ENCODE measurements at places on chromosomes 11 and 22.

GRCh38 chr22:20863366-20863765 is 4.6 kb downstream of the SNAP29 start:
- no peak for DNase-seq

- no peak for DNase-seq
Observed at GRCh38 chr22:50311606-50312351, 4.3 kb upstream of the PLXNB2 start.

GRCh38 chr11:19453651-19454257 is 213.0 kb upstream of the E2F8 start:
- DNase-seq = no peak

DNA sequence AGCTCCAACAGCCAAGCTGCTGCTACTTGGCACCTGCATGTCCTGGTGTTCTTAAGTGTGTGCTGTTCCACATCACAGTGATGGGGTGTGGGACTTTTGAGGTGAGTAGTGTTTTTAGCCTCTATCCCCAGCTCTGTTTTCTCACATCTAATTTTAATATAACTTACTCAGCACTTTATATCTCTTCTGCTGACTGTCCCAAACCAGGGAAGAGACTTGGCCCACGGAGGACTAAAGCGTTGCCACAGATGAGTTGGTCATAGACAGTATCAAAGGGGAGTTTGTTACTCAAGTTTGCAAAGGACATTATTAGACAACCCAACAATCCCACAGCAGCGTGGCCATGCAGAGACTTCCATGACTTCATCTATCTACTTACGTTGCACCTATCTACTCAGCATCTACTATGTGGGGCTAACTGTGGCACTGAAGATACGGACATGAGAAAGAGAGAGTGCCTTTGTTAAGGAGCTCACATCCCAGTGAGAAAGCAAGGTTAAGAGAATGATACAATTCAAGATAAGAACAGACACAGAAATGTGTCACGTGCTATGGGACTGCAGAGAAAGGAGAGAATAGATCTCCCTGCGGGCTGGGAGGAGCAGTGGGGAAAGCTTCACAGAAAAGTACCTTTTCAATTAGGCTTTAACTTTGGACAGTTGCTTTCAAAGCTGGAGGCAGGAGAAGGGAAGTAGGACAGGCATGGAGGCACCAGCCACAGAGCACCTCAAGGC is 82.4 kb downstream of the ME3 start:
- no peak for DNase-seq

GRCh38 chr11:90189011-90189410 is 33.8 kb downstream of the CHORDC1 start:
- DNase-seq = no peak

DNA sequence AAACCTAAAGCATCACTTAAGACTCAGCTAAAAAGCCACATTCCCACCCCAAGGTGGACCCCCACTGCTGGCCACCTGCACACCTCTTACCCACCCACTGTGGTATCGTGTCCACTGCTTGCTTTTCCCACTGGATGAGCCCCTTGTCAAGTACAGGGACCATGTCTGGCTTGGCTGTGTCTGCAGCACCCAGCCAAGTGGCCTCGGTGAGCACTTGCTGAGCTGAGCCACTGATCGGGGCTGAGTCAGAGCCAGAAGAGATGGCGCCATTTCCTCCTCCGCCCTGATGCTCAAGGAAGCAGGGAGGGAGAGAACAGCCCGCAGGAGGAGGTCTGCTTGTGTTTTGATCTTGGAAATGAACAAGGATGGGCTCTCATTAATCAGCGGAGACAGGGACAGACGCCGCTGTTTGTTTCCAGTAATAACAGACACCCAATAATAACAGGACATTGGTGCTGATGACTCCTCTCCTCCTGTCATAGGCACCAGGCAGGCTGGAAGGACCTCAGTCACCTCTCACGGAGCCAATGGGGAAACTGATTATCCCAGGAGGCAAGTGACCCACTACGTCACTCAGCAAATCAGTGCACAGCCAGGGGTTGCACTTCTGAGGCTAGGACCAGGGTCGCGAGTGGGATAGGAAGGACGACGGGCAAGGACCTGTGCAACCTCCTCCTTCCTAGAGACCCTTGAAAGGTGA is 85.2 kb upstream of the RTL6 start:
- no peak for DNase-seq

DNA sequence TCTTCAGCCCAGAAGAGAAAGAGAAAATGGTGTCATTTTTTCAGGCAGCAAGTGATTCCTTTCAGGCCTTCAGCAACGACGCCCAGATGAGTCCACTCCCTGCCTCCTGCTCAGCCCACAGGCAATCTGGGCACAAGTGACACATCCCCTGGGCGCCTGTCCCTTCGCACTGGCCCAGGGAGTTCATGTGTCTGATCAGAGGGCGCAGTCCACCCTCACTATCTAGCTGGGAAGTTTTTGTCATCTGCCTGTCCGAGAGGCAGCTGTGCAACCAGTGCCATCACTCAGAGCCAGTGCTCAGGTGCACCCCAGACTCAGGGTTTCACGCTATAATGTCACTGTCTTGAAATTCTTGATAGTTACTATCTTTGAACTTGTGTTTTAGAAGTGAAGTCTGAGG is 1.4 kb upstream of the KCNQ1OT1 start:
- DNase-seq = no peak

DNA sequence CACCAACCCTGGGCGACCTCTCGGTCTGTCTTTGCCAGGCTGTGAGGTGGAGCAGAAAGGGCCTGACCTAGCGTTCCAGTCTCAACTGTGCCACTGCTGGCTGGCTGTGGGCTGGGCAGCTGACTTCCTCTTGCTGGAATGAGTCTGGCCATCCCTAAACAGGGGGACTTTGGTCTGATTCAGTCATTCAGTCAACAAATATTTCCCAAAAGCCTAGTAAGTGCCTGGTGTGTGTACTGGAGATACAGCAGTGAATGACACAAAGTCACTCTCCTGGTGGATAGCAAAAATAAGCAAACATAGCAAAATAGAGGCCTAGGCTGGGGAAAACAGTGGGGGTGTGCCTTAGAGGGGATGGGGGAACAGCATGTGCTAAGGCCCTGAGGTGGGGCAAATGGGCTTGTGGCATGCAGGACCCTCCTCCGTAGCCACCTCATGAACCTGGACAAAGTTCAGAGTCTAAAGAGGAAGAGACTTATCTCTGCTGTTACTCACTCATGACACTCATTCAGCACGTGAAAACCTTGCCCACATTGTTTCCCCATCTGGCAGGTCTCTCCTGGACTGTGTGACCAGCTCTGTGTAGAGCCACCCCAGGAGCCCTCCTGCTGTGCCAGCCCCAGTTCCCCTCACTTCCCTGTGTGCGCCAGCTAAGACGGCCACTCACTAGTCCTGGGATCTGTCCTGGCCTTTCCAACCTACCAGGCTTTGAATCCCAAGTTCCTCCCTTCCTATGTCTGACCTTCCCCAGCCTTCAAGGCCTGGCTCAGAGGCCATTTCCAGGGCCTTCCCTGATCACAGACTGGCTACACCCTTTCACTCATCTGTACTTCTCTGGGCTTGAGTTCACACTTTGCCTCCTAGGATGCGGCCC is 4.7 kb downstream of the GUCD1 start:
- DNase-seq = no peak

- DNase-seq = no peak
Observed at GRCh38 chr22:20979243-20979809, 2.8 kb upstream of the LZTR1 start.

- no peak for DNase-seq
Observed at GRCh38 chr11:103690356-103690755, 346.1 kb upstream of the DDI1 start.

- peak; percentile 26 for DNase-seq
Observed at GRCh38 chr22:24803064-24803542, 2.9 kb upstream of the SGSM1 start.

GRCh38 chr11:63764340-63764678 is 4.3 kb downstream of the ZFTA start:
- DNase-seq = no peak

DNA sequence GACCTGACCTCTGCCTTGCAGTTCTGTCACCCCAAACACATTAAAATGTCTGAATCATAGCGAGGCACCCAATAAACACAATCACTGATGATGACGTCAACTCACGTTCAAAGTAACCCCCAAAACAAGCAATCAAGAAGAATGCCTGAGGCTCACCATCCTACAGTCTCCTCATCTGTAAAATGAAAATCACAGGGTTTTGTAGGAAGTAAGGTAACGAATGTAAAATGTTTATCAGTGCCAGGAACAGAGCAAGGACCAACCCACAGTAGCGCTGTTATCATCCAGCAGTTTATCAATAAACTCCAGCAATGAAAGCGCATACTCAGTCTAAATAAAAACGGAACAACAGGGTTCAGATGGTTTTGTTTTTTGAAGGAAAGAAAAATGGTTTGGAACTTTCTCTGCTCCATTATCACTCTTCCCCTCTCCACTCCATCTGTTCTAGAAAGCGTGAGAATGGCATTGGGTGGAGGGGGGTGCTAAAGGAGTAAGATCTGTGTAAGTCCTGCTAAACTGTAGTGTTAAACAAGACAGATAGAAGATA is 110.5 kb downstream of the MICAL3 start:
- no peak for DNase-seq

- DNase-seq = no peak
Observed at GRCh38 chr11:67370351-67371076, 2.9 kb downstream of the CLCF1 start.

DNA sequence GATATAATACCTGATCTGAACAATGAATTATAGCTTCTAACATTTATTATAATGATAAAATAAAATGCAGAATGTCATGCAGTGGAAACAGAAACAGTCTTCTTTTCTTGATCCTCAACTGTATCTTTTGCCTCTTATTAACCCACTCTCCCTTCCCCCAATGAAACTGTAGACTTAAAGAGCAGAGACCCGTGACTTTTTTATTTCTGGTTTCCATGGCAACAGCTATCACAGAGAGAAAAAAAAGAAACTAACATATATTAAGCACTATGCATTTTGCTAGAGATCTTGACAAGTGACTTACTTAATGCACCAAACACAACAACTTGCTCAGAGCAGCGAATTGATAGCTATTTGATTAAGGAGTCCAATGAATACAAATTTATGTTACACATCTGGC is 69.3 kb downstream of the RAB38 start:
- no peak for DNase-seq

- DNase-seq = no peak
Observed at GRCh38 chr11:6572215-6572614, 31.2 kb downstream of the RRP8 start.

DNA sequence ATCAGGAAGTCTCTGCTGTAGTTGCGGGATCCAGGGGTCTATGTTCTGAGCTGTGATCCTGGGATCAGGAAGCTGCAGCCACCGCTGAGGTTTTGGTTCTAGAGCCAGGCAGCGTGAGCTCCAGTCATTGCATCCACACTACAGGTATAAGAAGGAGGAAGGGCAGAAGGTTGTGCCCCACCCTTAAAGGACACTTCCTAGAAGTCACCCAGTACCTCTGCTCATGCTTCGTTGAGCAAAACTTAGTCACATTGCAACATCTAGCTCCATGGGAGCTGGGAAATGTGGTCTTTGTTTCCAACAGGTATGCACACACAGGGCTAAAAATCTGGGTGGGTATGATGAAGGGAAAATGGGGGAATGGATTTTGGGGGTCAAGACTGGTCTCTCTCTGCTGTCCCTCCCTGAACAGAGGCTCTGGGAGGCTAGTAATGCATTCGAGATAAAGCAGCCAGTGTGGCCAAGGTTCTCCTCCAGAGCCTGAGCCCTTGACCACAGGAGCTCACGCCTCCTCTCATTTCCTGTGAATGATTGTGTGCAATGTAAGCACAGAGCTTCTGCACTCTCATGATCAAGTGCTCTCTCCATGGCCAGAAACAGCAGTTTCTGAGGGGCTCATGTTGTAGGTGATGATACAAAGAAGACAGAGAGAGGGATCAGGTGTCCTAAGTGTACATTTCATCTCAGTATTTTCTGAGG is 86.8 kb upstream of the OR4B1 start:
- no peak for DNase-seq

- DNase-seq = no peak
Observed at GRCh38 chr22:37417677-37418348, 9.5 kb downstream of the ELFN2 start.

- no peak for DNase-seq
Observed at GRCh38 chr22:50250249-50250554, 863 bp downstream of the HDAC10 start.

DNA sequence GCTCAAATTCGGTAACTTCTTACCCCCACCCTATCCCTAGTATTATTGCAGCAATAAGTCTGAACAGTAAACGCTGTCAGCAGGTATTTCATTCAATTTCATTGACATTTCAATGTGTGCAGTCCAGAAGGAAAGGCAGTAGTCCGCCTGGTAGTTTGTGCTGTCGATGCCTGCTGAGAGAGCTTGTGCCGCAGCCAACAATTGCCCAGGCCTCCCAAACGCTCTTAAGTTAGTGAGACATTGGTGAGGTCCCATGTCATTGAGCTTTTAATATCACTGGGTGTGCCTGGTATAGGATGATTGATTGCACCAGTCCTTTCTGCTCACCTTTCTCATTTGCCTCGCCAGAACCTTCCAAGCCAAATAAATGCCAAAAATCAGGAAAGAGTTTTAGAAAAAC is 28.1 kb downstream of the ALKBH3 start:
- no peak for DNase-seq

- DNase-seq = no peak
Observed at GRCh38 chr11:33540946-33541915, 159.4 kb downstream of the C11orf91 start.

DNA sequence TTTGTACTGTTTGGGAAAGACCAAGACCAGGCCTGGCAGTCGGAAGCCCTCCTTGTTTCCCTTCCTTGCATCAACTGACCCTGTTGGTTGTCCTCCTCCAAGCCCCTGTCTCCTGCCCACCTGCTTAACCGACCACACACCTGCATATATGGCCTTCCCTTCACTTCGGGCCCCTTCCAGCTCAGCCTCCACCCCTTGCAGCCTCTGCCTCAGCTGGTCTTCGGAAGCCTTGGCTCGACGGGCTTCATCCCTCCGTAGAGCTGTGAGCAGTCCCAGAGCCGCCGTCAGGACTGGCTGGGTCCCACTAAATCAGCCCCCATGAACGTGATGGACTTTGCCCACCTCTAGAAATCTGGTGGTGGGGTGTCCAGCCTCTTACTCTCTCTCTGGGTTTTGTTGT is 8.4 kb downstream of the NHERF4 start:
- DNase-seq = no peak

GRCh38 chr22:40247976-40248375 is 70.3 kb downstream of the TNRC6B start:
- peak; percentile 72 for DNase-seq

- DNase-seq = no peak
Observed at GRCh38 chr11:85977751-85978160, 91.1 kb downstream of the PICALM start.

All from Jurkat, Clone E6-1 (cell line).